Posterior cingulate gyrus (tissue), 11 donors: ENCODE measurements at places on chromosomes 3 and 15.
A peak's percentile ranks its signal among the peaks of the same experiment; 100 is the strongest.

GRCh38 chr3:45043728-45044299, 17.7 kb downstream of the CLEC3B start:
- DNase-seq: no peak

DNA sequence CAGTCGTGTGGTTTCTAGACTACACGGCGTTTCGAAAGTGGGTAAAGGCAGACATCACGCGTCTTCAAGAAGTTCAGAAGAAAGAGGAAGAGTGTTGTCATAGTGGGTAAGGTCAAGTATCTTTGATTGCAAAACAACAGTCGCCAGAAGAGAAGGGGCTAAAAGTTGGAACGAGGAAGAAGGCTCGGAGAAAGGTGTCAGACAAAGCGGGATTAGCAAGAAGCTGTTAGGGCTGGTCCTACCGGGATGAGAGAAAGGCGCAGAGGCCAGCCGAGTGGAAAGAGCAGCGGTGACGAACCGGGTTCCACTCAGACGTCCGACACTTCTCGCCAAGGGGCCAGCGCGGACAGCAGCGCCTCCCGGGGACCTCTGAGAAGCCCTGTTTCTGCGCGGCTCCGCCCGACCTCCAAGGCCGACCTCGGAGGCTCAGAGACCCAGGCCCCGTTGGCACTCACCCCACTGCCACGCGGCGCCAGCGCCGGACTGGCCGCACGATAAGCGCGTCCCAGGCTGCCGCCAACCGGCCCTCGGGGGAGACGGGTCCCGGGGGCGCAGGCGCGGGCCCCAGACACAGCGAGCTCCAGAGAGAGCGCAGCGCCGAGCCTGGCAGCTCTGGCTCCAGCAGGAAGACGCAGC, 436 bp downstream of the ADPGK start:
- no peak for DNase-seq

- DNase-seq: no peak
Measured at GRCh38 chr3:154952553-154952952, 127.6 kb upstream of the MME start.

- DNase-seq: no peak
Measured at GRCh38 chr3:6220447-6220846, 640.5 kb upstream of the GRM7 start.

DNA sequence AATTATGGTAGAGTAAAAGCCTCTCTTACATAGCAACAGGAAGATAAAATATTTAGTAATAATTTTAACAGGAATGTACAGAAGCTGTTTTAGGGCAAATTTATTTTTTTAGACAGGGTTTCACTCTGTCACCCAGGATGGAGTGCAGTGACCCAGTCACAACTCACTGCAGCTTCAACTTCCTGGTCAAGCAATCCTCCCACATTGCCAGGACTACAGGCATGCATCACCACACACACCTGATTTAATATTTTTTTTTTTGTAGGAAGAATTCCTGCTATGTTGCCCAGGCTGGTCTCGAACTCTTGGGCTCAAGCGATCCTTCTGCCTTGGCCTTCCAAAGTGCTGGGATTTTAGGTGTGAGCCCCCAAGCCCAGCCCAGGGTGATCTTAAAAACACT, 61.1 kb downstream of the PCCB start:
- no peak for DNase-seq

- no peak for DNase-seq
Measured at GRCh38 chr3:26920646-26921478, 298.3 kb downstream of the LRRC3B start.

DNA sequence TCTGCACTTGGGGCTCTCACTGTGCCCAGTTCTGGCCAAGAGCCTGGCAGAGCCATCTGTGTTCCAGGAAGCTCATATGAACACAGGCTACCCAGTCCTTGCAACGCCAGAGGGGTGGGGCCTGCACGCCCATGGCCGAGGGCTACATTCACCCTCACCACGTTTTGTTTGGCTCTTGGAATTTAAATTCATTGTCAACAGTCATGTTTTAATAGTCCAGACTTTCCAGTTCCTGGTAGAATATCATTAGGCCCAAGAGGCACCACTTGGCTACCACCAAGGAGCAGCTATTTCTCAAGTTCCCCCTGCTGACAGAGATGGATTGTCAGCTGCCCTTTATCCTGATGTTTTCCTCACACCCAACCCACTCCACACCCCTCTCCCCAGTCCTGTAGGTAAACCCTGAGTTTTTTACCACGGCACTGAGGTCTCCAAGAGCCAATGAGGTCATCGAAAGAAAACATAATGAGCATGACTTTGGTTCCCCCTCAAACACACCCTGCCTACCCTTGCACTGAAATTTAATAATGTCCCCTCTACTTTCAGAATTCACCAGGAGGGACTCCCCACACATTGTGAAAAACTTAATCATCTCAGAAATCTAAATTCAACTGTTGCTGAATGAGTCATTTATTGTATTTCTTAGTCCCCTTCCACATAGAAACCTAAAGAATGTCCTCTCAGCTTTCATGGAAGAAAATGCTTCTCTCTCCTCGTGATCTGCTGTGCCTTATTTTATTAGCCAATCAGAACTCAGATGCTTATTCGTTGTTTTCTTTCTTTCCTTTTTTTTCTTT, 125.1 kb downstream of the SHQ1 start:
- DNase-seq: no peak

DNA sequence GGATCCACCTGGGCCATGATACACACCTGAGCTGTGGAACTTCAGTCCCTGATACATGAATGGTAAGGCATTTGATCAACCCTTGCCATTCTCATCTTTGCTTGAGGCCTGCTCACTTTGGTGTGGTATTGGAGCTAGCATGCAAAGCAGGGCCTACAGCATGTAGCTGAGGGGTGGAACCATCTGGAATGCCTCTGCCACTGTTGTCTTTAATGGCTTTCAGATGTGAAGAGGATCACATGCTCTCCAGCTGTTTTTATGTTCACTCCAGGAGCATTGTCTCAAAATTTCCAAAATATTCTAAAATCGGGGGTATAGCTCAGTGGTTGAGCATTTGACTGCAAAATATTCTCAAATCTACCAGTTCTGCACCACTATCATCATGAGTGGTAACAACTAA, 64.4 kb upstream of the PHLDB2 start:
- DNase-seq: no peak

DNA sequence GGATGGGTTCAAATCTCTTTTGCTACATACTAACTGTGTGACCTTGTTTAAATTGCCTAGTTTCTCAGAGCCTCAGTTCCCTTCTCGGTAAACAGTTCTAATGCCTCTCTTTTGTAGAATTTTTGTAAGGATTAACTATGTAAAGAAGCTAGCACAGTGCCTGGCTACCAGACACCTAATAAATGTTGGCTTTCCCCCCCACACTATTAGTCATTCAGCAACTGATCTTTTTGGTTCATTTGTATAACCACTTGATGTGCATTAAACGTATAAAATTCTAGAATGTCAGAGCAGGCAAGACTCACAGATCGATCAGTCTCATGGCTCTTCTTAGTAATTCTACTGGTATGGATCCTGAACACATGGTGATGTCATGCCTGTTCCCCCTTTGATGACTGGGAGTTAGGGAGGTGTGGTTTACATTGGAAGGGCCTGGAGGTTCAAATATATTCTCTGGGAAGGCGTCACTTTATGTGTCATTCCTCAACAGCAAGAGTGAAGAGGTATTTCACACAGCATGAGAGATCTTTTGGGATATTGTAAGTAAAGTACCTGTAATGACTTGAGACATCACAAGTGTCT, 6.5 kb downstream of the TAGLN3 start:
- DNase-seq: no peak

GRCh38 chr3:171417813-171418212, 42.4 kb downstream of the TNIK start:
- no peak for DNase-seq

- DNase-seq: no peak
Measured at GRCh38 chr3:181716966-181717365, 5.2 kb downstream of the SOX2 start.

GRCh38 chr3:59408047-59408624, 358.3 kb upstream of the CFAP20DC start:
- no peak for DNase-seq

DNA sequence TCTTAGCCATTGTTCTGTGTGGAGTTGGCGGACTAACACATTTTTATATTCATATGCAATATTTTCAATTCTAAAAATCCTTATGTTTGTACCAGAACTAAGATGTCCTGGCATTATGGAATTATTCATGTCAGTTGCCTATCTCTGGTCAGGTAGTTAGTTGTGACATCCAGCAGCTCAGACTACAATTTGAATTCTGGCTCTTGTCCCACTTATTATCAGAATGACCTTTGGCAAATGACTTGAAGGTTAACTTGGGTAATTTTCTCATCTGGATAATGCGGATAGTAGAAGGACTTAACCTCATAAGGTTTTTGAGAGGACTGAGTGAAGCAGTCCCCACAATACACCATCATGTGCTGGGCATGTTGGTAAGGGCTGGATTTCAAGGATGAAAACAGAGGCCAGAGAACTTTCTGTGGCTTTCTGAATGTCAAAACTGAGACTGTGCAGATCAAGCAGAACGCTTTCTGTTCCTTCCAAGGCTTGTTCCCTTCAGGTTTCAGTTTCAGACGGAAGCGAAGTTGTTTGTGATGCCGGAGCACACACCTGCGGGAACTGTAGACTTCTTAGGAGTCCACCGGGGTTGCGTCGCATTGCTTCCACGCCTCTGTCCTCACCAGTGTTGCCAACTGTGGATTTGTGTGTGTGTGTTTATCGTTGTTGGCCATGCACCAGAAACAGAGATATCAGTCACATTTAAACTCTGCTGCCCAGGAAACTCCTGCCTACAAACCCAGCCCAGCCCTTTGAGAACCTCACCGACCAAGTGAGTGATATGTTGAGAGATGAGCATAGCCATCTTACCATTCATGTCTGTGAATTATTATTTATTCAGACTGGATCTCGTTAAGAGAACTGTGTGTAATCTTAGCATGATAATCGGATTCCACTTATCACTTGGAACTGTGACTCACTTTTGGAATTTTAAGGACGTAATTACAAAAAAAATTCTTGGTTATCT, 76.0 kb downstream of the PTPRG start:
- DNase-seq: no peak

DNA sequence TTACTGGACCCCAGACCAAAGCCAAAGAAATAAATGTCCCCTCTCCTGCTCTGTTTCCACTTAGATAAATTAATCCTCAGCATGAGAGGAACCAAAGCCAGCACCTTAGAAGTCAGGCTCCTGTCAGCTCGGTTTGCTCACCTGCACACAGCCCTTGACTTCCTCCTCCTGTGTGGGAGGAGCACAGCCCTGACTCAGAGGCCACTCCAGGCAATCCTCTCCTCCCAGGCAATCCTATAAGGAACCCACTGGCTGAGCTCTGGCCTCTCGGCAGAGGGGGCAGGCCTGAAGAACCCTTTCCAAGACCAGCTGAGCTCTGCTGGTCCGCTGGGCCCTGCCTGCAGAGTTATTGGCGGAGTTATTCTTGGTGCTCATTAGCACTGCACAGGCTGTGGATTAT, 30.8 kb downstream of the LIPC start:
- DNase-seq: peak; percentile 64

DNA sequence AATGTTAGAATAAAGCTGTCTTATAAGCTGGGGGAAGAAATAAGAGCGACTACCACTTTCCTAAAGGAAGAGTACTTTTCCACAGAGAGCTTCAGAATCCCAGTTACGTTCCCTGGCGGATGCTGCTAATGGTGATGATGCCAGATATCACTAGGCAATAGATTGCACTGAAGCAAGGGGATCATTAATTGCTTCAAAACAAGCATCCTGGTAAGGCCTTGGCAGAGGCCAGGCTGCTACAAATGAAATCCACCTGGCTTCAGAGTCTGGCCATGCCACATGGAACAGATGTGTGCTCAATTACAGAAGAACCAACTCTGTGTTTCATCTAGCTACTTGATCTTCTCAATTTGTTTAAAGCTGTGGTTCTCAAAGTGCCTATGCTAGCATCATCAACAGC, 129.2 kb upstream of the IL12A start:
- no peak for DNase-seq

GRCh38 chr15:89665449-89666181, 10.3 kb upstream of the KIF7 start:
- DNase-seq: no peak

DNA sequence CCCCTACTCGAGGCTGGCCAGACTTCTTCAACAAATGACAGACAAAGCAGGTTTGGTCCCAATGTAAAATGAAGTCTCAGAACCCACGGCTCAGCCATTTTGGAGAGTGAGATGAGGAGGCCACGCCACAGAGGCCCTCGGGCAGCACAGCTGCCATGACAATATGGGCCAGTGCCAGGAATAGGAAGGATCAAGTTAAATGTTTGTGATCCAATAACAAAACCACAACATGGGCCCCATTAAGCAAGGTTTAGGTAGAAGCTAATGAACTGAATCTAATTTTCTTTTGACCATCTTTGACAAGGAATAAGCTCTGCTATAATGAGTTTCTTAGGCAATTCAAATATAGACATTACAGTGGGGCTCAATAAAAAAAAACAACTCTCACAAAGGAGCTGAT, 52.6 kb downstream of the RFTN1 start:
- DNase-seq: no peak

- no peak for DNase-seq
Measured at GRCh38 chr3:123067689-123068600, 1.1 kb downstream of the PDIA5 start.

DNA sequence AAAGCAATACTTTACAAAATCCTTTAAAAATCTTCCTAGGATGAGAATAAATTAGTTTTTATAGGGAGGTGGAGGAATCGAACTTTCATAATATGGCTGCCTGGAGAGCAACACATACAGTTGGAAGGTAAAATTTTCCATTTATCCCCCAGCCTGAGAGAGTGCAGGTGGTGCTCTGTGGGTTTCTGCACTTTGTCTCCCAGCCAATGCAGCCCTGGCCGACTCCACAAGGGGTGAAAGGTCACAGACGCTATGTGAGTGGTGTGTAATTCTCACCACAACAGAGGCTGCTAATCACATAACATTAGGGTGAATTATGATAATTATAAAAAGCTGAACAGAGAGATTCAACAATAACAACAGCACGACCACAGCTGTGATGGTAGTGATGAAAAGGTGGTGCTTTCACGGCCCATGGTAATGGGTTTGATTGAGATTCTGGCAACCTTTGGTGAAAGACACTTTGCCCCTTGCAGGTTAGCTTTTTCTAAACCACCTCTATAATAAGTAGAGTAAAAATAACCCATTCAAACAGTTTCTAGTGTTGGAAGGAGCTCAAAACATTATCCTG, 30.1 kb upstream of the NANOGP8 start:
- DNase-seq: no peak

DNA sequence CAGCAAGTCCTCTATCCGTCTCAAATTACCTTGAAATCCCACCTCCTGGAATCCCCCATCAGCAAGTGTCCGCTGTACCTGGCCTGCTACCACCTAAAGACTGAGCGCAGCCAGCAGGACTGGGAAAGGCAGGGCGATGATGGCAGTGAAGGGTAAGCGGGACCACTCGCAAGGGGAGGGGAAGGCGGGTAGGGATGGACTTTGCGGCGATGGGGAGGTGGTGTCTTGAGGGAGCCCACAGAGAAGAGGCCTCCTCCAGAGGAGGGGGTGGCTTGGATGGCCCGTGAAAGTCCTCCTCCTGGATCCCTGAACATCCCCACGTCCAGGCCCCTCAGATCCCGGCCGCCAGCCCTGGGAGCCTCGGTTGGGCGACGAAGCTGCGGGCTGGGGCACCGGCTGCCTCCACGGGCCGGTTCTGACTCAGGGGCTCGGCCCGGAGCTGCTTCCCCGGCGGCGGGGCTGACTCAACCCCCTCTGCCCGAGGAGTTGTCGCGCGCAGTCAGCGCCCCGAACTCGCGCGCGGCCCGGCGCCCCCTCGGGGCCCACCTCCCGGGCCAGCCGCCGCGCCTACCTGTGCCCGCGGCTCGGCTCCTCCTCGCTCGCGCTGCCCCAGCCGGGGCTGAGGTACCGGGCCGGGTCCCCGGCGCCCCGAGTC, 512 bp downstream of the LARP6 start:
- DNase-seq: no peak

- no peak for DNase-seq
Measured at GRCh38 chr15:60582370-60583036, 103.6 kb upstream of the ICE2 start.
